Activated CD4-positive, alpha-beta T cell treated with anti-CD3 and anti-CD28 coated beads for 1 hour (primary cell): ENCODE measurements at places on chromosomes 3 and 15.

DNA sequence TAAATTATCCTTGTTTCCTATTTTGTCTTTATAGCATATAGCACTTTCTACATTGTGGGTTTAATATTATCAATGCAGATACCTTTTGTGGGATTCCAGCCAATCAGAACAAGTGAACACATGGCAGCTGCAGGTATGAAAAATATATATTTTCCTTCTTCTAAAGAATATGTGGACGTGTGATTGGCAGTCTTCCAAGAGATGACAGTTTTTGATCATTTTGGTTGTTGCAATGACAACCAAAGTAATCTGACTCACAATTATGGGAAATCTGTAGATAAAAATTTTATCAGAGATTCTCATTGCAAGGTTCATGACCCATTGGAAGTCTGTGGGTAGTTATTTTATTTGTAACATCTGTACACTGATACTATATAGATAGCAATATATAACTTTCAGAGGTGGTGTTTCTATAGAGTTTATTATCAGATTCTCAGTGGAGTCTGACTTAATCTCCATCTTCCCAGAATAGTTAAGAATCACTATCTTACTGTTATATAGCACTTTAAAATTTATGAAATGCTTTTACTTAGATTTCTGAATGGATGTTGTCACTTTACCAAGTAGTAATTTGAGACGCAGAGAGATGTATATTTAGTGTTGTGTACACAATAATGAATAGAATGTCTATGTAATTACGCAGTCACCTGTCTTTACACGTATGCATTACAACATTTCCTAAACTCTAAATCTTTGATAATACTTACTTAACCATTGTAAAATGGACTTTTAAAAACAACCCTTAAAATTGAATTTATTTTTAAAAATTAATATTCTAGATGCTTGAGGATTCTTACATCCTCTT is 82.5 kb downstream of the STT3B start:
- no peak for DNase-seq

- DNase-seq: no peak
These were observed 2.3 kb downstream of the GLYCTK start for GRCh38 chr3:52289747-52290595.

DNA sequence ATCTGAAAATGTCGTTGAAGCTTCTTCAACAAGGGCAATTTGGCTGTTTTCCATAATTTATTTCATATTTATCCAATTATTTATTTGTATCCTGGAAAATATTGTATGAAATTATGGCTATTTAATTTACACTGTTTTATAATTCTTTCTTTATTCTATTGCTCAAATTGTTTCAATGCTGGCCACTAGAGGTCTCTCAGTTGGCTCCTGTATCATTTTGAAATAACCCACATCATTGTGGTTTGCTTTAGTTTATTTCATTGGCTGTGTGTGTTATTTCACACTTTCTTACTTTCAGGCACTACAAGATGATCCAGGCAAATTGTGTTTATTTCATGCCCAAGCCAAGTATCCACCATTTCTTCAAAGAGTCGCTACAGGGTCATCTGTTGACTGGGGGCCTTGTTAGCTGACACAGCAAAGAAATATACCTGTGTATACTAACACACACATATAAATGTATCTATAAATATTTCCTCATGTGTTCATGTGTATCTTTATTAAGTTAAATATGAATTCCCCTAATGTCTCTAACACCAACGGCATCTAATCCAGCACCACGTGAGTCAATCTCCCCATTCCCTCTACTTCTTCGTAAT is 86.2 kb downstream of the NPAP1 start:
- DNase-seq: no peak

GRCh38 chr3:196525141-196525540 is 10.0 kb upstream of the SMCO1 start:
- DNase-seq: no peak

GRCh38 chr3:97895216-97895615 is 73.4 kb downstream of the CRYBG3 start:
- no peak for DNase-seq

DNA sequence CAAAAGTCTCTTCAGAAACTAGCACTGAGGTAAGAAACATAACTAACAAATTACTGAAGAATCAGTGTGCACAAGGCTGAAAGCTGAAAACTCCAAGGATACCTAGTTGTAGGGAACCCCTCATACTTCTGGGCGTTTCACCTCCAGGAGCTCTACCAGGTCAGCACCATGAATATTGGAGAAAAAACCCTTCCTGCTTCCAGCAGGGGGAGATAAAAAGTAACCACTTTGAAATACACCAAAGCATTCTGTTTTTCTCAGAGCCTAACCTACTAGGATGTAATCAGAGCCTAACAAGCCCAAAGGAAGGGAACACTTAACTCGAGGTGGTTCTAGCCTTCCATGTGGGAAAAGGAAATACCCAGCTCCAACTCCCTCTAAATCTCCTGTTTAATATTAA is 175.8 kb upstream of the MME start:
- DNase-seq: no peak

GRCh38 chr3:98612587-98612986 is 19.2 kb upstream of the CPOX start:
- DNase-seq: no peak

DNA sequence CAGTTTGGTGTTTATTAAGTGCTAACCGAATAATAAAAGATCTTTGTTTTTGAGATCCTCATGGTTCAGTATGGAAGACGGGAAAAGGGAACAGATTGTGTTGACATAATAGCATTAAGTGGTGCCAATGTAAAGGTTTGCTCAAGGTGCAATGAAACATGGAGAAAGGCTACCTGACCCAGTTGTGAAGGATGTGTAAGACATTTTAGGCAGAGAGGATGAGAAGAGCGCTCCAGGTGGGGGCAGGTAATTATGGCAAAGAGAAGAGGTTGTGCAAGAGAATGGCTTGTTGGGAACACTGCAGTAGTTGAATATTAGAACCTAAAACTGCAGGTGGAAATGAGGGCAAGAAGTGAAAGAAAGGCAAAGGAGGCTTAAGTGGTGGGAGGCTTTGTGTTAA is 140.8 kb downstream of the DIPK2A start:
- DNase-seq: no peak

- DNase-seq: no peak
These were observed 93.8 kb downstream of the DNASE1L3 start for GRCh38 chr3:58116985-58117384.

- DNase-seq: no peak
These were observed 114.4 kb downstream of the NR2F2 start for GRCh38 chr15:96444865-96445264.

DNA sequence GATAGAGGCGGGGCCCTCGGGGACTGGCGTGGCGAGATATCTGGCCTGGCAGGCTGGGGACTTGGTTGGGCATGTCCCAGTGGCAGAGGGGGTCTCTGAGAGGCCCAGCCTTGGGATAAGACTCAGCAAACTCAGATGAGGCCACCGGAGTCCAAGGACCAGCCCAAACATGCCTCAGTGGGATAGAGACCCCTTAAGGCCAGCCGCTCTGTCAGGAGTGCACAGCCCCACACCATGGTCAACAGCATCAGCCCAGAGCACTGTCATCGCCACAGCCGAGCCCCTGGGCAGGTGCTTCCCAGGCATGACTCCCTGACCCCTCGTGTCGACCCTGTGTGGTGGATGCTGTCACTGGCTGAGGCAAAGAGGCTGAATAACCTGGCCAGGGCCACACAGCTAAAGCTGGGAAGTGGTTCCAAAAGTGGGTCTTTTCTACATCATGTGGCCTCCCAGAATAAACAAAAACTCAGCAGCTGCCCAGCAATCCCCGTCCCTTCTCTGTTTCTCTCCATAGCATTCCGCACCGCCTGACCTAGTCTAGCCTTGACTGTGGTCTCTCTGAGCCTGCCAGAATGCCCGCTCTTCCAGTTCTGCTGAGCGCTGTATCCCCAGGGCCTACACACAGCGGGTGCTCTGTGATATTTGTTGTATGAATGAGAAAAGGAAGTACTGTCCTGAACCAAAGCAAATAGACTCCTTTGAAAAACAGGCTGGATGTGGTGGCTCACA is 15.1 kb downstream of the CTSH start:
- DNase-seq: no peak

GRCh38 chr15:89328398-89329254 is 6.0 kb downstream of the POLG start:
- no peak for DNase-seq

DNA sequence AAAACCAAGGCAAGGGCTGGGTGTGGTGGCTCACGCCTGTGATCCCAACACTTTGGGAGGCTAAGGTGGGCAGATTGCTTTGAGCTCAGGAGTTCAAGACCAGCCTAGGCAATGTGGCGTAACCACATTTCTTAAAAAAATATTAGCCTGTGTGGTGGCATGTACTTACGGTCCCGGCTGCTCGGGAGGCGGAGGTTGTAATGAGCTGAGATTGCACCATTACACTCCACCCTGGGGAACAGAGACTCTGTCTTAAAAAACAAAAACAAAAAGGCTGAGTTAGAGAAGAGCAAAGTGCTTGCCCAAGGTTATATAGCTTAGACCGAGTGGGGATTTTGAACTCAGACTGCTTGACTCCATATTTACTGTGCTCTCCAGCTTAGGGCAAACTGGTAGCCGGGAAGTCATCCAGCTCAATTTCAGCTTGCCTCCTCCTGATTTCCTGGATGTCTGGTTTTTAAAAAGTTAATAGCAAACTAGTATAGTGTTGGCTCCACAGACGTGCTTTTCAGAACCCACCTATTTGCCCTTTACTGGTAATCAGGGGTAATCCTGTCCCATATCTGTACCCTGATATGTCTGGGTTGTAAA is 138.9 kb downstream of the CACNA1D start:
- no peak for DNase-seq

DNA sequence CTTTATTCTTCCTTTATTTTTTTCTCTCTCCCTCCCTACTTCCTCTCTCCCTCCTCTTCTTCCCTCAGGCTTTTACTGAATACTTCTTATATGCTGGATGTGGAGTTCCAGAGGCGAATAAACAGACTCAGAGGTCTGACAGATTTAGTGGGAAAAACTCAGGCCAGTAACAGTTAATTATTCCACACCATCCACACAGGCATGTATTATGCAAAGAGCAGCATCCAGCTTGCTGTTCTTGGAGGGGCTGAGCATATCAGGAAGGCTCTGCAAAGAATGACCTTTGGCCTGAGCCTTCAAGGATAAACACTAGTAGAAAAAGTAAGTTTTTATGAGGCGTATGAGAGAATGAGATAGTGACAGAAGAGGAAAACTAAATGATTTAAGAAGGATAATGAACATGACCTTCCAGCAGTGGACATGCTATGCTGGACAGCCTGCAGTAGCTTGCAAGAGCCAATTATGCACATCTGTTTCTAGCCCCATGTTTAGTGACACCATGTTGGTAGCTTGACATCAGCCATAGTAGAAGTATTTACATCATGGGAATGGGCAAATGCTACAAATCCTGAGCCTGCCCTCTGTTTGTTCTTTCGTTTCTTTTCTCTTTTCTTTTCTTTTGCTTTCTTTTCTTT is 387.4 kb downstream of the EPHB1 start:
- DNase-seq: no peak

- DNase-seq: no peak
These were observed 449.9 kb upstream of the NR2F2 start for GRCh38 chr15:95880630-95881029.

DNA sequence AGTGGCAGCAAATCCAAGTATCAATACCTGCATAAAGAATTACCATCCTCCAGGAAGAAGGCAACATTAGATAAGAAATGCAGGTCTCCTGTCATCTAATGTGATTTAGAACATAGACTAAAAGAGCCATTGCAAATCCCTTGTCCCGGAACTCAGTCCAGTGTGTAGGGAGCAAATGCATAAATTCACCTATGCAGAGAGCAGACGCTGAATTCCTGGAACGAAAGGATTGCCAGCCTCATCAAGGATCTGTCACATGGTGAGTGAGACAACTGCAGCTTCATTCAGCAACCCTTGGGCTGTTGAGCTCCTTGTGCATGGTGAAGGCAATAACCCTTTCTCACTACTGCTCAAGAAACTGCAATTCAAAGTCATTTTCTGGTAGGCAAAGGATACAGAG is 696.8 kb upstream of the CFAP20DC start:
- no peak for DNase-seq

GRCh38 chr3:157335233-157336076 is 101.2 kb upstream of the PTX3 start:
- DNase-seq: no peak

DNA sequence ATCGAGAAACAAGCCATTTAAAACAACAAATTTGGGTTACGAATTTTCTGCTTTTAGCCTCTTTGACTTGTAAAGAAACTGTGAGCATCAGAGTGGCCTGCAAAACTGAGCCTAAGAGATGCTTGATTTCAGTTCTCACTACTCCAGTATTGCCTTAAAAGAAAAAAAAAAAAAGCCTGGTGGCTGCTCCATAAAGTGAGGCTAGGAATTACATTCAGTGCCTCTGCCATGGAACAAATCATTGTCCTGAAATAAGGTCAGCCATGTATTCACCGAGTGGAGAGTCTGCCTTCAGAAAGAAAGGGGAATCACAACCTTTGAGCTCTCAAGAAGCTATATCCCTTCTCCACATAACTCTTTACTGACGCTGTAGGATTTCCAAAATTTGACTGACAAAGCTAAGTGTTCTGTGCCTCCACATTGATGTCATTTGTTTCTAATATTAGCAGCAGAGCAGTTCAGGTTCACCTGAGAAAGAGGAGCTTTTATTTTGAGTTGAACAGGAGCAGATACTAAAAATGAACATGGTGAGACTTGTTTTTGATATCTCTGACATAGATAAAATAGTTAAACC is 137.3 kb downstream of the SSR3 start:
- no peak for DNase-seq

- no peak for DNase-seq
These were observed 290.4 kb downstream of the FAM43A start for GRCh38 chr3:194976049-194976451.

DNA sequence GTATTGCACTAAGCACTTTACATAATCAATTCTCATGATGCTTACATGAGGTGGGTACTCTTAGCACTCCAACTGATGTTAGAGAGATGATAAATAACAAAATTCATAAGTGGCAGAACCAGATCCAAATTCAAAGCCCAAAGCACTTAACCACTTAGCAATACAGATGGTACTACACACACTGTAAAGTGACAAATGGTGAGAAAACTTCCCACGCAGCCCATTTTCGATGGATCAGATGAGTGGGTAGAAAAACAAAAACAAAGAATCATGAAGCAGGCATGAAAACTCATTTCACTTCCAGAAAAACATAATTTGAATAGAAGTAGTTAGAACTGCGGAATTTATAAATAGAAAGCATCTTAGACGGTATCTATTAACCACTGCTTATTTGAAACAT is 66.2 kb downstream of the FRMD4B start:
- DNase-seq: no peak

GRCh38 chr3:186185194-186185787 is 76.4 kb upstream of the ETV5 start:
- no peak for DNase-seq

- DNase-seq: no peak
These were observed 602.0 kb downstream of the TBL1XR1 start for GRCh38 chr3:176595307-176595706.

GRCh38 chr3:122468896-122469533 is 45.7 kb downstream of the KPNA1 start:
- no peak for DNase-seq

GRCh38 chr15:77251662-77252061 is 168.2 kb downstream of the PEAK1 start:
- no peak for DNase-seq
